ENCODE measurements at places on chromosomes 7 and 10.

DNA sequence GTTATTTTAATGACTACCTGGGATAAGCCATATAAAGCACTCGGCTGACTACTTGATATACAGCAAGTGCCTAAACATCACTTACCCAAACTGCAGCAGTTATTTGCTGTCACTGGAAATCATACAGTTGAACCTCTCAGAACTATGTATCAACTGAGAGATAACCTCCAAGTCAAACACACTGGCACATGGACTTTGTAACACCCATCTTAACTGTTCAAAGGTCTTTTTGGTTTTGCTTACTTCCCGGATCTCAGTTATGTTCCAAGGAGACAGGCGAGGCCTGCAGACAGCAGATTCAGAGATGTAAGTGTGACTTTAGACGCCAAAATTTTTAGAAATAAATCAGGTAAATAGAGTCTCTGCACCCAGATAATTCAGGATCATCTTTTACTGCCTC, 34.6 kb upstream of the DAGLB start:
- no peak for DNase-seq

- DNase-seq: no peak
Measured at GRCh38 chr10:69412232-69412790, 4.4 kb downstream of the TACR2 start.

GRCh38 chr7:158603773-158604755, 16.4 kb upstream of the PTPRN2 start:
- no peak for DNase-seq

DNA sequence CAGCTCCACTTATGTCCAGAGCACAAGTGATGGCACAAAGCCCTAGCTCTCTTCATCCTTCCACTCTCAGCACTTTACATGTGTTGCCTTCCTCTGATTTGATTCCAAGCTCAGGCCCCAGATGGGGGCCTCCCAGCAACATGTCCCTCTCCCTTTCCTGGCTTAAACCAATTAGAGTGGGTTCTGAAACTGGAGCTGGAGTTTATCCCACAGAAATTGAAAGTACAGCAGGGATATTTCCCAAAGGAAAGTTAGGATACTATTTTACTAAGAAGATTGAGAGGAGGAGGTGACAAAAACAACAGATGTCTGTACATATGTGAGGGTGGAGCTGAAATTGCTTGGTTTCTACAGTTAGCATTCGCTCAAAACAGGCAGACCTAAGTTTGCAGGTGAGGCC, 724.6 kb downstream of the AUTS2 start:
- DNase-seq: no peak

DNA sequence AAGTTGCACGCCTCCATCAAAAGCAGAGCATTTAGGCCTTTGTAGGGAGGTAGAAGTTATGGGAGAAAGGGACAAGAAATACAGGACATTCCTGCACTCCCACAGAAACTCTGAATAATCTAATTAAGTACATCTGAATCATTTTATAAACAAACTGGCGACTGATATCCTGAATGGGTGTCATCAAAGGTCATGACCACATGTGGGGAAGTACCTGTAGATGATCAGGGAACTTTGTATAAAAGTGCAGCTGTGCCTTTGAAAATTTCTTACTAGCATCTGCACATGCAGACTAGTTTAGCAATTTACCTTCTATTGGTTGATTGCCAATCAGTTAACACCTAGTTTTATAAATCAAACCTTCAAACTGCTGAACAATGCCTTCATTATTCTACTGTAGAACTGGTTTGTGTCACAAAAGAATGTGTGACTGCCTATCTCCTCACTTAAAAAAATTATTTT, 17.1 kb downstream of the STEAP4 start:
- DNase-seq: no peak

- no peak for DNase-seq
Measured at GRCh38 chr10:37975401-37975991, 951 bp downstream of the ZNF25 start.

DNA sequence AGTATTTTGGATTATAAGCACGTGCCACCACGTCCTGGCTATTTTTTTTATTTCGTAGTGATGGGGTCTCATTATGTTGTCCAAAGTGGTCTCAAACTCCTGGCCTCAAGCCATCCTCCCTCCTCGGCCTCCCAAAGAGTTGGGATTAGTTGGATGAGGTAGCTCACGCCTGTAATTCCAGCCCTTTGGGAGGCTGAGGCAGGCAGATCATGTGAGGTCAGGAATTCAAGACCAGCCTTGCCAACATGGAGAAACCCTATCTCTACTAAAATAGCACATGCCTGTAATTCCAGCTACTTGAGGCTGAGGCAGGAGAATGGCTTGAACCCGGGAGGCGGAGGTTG, 21.8 kb upstream of the YWHAG start:
- DNase-seq: no peak

GRCh38 chr10:100007231-100008141, 2.3 kb downstream of the DNMBP start:
- no peak for DNase-seq

DNA sequence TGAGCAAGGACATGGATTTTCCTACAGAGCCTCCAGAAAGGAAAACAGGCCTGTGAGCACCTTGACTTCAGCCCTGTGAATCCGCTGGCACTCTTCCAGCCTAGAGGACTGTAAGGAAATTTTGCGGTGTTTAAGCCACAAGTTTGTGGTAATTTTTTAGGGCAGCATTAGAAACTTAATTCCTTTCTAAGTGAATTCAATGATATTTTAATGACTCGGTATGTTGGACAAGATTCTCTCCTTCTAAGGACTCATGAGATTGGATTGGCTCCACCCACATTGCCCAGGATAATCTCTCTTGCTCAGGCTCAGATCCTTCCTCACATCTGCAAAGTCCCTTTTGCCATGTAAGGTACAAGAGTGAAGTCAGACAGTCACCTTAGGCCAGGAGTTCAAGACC, 4.5 kb downstream of the LYZL2 start:
- no peak for DNase-seq

DNA sequence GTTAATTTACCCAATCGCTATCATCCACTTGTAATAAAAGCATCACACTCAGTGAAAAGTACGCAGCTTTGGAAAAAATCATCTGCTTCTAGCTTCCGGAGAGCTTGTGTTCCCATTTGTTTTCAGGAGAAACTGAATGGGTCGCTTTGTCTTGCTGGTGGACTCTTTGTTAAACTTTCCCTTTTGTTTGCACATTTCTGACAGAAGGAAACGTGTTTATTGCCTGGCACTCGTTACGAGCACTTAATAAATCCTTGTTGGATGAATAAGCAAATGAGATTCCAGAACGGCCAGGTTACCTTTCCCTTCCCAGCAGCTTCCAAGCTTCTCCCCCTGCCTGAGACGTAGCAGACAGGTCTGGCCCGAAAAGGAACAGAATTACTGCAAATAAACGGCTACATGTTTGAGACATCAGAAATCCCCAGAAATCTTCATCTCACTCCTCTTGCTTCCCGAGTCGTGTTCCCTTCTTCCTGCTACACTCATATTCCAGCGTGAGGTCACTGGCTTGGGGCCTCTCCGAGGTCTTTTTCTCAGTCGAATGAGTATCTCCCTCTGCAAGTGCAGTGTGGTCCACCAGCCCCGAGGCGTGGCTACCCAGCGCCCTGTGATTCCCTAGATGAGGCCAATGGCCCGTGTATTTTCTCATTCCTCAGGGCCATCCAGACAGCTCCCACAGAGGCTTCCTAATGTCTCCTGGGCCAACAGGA, 167.2 kb downstream of the FRMD4A start:
- no peak for DNase-seq

DNA sequence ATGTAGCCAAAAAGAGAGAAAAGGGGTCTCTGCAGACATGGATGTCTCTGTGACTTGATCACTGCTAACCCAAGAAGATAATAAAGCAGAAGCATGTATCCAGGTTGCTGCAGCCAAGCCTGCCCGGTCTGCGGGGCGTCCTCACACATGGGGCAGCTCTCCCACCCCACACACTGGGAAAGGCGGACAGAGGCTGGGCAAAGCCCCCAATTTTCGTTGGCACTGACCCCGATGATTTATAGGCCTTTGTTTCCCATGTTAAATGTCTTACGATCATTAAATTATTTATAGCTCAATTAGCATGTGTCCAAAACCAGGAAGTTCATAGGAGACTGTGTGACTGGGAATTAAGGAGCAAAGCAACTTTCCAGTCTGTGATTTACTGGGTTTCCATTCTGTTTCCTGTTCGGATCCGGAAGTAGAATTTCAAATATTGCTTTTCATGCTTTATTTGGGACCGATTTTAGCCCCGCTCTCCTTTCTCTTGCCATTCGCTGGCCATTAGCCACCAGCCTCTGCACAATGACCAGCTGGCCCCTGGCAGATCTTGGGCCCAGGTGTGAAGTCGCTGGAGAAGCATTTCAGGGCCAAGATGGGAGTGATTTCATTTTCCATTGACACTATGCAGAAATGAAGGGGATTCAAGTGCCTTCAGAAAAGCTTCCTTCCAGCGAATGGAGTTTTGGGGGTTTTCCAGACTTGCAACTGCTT, 91.6 kb downstream of the EGFR start:
- DNase-seq: no peak

- DNase-seq: no peak
Measured at GRCh38 chr10:102284531-102284930, 39.2 kb downstream of the GBF1 start.

DNA sequence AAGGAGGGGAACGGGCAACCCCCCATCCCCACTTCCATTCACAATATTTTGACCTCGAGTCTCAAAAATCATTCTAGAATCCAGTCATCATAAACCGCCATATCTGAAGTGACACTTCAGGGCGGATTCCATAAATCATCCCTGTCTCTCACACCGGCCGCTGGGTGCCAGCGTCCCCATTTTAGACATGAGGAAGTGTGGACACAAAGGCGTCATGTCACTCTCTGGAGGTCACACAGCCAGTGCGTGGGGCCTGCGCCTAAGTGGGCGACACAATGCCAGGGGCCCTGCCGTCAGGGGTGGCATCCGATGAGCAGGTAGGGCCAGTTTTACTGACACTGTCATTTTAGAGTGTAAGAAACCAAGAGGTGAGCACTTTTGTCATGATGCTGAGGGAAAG, 19.5 kb downstream of the KCNH2 start:
- no peak for DNase-seq

DNA sequence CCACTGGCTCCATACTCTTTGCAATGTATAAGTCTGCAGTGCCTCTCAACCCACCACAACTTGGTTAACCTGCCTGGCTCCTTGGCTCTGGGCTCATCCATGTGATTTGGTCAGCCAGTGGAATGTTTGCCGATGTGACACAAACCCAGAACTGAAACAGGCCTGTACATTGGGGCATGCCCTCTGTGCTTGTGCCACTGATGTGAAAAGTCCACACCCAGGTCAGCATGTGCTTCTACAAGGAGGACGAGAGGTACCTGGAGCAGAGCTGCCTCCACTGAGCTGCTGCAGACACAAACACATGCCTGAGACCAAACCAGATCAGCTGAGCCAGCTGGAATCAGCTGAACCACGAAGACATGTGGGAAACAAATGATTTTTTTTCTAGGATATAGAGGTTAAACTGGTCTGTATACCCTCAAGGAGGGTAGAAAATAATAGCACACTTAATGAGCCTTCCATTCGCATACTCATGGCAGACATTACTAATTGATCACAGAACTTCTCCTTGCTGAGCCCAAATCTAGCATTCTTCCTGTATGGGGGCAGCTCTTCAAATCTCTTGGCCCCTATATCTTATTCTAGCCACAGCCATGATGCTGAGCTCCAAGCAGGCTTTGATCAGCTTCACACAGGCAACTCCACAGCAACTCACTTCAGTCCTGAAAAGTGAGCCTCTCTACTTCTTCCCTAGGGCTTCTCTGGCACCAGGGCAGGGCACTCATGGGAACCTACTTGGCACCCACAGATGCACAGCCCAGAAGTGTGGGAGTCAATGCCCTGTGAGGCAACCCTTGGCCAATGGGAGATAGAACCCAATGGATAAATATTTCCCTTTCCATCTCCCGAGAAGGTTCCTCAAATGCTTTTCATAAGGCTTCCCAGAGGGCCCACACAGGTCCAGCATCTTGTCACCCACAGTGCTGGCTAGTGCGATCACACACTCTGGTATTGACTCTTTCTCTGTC, 18.6 kb downstream of the PYROXD2 start:
- DNase-seq: no peak

GRCh38 chr10:90925079-90926029, 4.5 kb upstream of the ANKRD1 start:
- DNase-seq: no peak

- no peak for DNase-seq
Measured at GRCh38 chr7:135710417-135711138, 17.4 kb downstream of the SLC13A4 start.

DNA sequence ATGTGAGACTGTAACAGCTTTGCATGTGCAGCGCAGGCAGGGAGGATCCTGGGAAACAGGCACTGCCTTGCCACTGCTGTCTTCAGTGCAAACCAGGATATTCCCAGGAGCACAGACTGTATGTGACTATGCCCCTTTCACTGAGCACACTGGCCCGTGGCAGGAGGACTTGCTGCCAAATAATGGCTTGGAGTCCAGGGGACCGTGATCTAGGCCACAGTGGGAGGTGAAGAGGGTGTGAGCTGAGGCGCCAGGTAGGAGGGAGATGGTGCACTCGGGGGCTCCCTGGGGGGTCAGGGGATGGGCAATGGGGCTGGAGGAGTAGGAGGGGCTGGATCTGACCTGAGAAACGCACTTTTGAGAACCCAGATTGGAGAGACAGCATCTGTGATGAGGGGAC, 193.4 kb upstream of the ZNF32 start:
- no peak for DNase-seq

DNA sequence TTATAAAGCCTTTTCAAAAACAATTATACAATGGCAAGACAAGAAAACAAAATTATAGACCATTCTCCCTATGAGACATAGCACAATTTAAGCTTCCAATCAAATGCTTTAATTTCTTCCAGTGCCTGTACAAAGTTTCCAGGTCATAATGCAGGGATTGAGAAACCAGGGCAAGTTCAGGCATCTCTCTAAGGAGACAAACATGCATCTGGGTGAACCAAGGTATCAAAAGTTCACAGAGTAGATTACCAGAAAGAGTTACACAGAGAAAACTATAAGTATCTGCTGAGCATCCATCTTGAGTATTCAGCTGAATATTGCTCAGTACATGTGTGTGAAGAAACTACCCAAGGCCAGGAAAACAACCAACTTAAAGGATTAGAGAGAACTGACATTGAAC, 89.1 kb downstream of the COL28A1 start:
- no peak for DNase-seq

GRCh38 chr7:125279961-125280360, 350.3 kb upstream of the POT1 start:
- DNase-seq: no peak

DNA sequence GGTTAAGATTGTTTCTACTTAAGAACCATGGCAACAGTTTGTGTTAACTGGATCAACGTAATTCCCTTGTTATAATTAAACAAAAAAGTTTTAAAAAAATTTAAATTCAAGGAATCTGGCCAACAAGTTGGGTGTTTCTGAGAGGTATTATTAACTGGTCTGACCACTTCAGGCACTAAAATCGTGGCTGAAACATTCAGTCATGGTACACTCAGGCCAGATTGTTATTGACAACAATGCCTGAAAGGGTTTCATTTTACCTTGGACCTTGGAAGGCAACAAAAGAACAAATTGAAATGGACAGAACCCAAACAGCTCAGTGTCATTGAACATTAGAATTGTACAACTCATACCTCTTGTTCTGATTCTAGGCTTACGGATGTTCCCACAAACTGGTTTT, 103.3 kb upstream of the ARMC3 start:
- DNase-seq: no peak

GRCh38 chr10:44385026-44385695, at the start of gene CXCL12:
TSS of gene CXCL12 (minus strand) at chr10:44385097. CDS start at chr10:44385005, 92 bp downstream.
- DNase-seq: no peak

- no peak for DNase-seq
Measured at GRCh38 chr7:96013836-96014235, 241.5 kb downstream of the DYNC1I1 start.

GRCh38 chr10:66337211-66337610, 588.6 kb upstream of the LRRTM3 start:
- no peak for DNase-seq

Data from skeletal muscle cell (primary cell).